GM03348 (cell line): ENCODE measurements at places on chromosomes 5 and 9.

GRCh38 chr9:18114559-18115475 is 359.1 kb upstream of the ADAMTSL1 start:
- DNase-seq, result no peak

DNA sequence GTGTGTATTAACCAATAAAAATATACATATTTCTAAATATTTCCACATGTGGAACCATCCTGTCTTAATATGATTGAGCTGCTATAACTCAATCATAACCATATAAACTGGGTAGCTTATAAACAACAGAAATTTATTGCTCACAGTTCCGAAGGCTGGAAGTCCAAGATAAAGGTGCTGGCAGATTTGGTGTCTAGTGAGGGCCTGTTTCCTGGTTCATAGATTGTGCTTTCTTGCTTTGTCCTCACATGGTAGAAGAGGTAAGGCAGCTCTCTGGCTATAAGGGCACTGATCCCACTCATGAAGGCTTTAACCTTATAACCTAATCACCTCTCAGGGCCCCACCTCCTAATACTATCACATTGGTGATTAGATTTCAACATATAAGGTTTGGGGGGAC is 14.0 kb upstream of the PRKAA1 start:
- DNase-seq, result no peak

- DNase-seq, result no peak
Observed at GRCh38 chr9:126723807-126724172, 81.0 kb upstream of the ZBTB43 start.

- no peak for DNase-seq
Observed at GRCh38 chr5:55836191-55836590, 15.0 kb upstream of the IL31RA start.

- no peak for DNase-seq
Observed at GRCh38 chr9:29773676-29774075, 2200.4 kb upstream of the C9orf72 start.

- no peak for DNase-seq
Observed at GRCh38 chr5:135705941-135706466, 127.2 kb upstream of the CXCL14 start.

DNA sequence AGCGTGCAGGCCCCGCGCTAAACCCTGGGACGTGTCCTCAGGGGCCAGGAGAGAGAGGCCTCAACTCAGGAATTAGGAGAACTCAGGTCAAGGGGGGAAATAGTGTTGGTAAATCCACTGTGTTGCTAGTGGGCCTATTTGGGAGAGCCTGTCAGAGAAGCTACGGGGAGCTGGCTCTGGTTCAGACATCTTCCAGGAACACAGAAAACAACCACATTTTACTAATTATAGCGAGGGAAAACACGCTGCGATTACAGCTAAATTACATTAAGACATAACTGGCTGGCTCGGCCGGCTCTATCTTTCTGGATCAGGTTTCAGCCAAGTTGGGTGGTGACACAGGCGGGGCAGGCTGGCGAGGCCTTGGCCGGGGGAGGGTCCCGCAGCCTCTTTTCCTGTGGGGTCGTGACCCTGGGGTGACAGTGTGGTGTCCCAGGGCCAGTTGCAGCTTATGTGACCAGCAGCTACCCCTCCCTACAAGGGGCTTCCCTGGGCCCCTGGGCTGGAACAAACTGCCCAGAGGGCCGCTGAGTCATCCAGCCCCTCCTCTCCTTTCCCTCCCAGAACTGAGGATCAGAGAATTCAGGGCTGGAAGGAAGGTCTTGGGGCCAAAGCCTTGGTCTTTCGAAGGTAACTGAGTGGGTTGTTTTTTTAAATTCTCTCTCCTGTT is 75.1 kb downstream of the FGF18 start:
- DNase-seq, result peak; percentile 84

- no peak for DNase-seq
Observed at GRCh38 chr9:126583144-126583760, 30.5 kb upstream of the LMX1B start.

GRCh38 chr9:137619240-137620047 is 639 bp downstream of the EHMT1 start:
- DNase-seq, result peak; percentile 58

DNA sequence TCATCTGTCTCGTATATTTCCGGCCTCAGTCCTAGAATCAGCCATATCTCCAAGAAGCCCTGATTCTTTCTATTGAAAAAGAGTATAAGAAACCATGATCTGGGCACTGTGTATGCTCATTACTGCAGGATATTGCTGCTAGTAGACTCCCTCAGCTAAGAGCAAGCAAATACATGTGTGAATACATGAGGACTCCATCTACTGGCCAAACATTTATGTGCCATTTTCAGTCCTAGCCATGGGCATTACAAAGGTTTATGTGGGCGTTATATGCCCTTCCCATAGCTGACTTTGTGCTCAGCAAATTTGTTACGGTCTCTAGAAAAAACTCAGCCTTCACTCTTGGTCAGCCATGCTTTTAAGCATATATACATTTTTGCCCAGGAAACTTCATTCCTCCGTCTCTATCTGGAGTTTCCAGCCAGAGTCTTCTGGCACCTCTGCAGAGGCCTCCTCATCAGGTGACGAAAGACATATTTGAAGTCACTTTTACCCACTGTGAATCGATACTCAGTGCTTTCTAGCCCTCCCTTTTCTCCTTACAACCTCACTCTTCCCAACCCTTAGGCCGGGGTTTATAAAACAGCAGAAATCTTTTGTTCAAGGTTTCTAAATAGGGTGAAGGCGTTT is 1495.6 kb upstream of the CDH6 start:
- DNase-seq, result no peak

DNA sequence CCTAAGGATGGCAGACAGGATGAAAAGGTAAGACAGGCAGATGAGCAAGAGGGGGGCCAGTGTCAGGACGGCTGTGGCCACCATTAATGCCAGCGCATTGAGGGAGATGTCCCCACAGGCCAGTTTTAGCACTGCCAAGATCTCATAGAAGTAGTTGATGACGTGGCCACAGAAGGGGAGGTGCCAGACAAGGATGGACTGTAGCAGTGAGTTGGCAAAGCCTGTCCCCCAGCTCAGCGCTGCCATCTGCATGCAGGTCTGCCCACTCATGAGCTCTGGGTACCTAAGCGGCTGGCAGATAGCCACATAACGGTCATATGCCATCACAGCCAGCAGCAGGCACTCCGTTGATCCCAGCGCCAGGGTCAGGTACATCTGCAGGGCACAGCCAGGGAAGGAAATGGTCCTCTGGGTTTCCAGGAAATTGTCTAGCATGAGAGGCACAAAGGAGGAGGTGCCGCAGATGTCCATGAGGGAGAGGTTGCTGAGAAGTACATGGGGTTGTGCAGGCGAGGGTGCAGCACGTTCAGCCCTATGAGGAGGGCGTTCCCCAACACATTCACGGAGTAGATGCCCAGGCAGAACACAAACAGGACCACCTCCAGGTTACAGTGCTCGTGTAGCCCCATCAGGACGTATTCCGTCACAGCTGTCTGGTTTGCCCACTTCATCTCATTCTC is 10.8 kb downstream of the OR13J1 start:
- DNase-seq, result peak; percentile 21

DNA sequence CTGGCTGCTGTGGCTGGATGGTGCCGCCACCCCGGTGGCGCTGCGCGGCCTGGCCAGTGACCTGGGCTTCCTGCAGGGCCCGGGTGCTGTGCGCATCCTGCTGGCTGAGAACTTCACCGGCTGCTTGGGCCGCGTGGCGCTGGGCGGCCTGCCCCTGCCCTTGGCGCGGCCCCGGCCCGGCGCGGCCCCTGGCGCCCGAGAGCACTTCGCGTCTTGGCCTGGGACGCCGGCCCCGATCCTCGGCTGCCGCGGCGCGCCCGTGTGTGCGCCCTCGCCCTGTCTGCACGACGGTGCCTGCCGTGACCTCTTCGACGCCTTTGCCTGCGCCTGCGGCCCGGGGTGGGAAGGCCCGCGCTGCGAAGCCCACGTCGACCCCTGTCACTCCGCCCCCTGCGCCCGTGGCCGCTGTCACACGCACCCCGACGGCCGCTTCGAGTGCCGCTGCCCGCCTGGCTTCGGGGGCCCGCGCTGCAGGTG is 17.5 kb downstream of the CRB2 start:
- no peak for DNase-seq
